ENCODE measurements at places on chromosomes 1 and 21.
A peak's percentile ranks its signal among the peaks of the same experiment; 100 is the strongest.

DNA sequence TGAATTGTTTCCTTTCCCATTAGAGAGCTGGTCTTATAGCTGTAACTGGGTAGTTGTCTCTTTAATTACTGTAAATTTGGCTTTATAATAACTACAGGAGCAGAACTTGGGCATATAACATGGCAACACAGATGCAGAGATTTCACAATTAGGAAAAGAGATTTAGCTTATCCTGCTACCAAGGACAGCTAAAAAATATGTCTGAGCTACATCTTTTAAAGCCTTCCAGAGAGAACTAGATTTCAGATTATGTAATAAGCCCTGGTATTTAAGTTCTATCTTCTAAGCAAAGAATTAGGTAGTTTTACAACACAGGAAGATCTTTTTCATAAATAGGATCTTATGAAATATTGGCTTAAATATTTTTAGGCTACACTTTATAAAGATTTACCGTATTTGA lies 313.8 kb downstream of the S1PR1 start:
- no peak for DNase-seq

- DNase-seq: peak; percentile 81
Measured at GRCh38 chr1:240134596-240134995, 42.9 kb downstream of the FMN2 start.

GRCh38 chr1:182374101-182374834 lies 17.3 kb downstream of the GLUL start:
- DNase-seq: no peak

- no peak for DNase-seq
Measured at GRCh38 chr1:169491845-169492281, 6.1 kb upstream of the SLC19A2 start.

Data from EH (cell line).